ENCODE measurements at places on chromosomes 4 and X.

- no peak for DNase-seq
Measured at GRCh38 chr4:100508691-100509090, 9.1 kb downstream of the EMCN start.

DNA sequence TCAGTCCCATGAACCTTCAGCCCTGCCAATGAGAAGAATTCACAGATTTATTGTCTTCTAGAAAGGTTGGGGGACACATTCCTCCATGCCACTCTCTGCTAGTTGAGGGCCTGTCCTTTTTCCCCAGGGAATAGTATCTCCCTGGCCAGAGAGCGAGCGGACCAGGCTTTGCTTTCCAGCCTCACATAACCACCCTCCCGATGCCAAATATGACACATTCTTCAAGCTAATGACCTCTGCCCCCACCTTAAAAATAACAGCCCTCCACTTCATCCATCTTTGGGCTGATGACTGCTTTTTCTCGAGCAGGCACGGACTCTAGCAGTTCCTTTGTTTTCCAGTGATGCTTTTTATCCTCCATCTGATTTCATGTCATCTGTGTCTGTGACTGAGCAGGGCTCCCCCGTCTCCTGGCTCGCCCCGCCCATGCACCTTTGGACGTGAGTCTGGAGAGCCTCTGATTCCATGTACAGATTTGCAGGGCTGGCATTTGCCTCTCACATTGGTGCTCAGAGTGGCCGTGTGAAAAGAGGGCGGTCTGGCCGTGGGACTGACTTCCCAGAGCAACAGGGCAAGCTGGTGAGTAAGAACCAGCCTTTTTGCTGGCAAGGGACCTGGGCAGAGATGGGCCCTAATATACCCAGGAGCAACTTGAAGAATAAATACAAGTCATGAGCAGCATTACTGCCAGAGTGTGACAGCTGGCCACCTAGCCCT, 279.8 kb downstream of the BCOR start:
- no peak for DNase-seq

DNA sequence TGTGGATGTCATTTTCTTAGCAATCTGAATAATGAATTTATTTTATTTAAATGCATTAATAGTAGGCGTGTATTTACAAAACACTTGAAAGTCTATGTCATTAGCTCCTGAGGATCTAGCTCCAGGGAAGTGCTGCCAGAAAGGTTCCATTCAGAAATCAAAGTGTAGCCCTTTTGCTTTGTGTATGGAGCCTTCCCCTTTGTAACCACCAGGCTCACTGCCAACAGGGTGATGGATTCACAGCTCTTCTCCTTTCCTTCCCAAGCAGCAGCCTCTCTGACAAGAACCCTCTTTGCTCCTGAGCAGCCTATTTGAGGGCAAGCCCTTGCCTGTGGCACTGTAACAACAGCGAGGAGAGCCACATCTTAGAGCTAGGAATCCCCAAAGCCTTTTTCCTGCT, 286.0 kb upstream of the RASGEF1B start:
- DNase-seq: no peak

DNA sequence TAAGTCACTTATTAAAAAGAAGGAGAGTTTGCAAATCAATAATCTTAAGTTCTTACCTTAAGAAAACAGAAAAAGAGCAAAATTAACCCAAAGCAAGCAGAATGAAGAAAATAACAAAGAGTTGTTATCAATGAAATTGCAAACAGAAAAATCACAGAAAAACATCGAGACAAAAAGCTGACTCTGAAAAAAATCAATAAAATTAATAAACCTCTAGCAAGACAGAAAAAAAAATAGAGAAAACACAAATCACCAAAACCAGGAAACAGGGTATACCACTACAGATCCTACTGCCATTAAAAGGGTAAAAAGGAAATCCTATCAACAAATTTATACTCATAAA, 17.3 kb upstream of the RBM41 start:
- no peak for DNase-seq

DNA sequence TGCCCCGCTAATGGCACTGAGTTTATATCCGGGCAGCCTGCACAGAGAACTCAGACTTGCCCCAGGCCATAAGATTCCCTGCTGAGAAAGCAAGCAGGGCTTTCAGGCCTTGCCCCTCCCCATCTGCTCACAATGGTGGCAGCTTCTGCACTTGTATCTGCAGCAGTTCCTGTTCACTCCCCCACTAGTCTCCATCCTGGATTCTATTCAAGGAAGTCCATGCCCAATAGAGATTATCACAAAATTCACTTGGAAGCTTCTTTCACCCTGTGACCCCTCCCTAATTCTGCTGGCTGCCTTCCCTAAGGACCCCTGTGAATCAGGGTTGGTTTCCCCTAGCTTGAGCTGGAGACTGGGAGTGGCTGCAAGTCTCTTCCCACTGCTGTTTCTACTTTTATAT, 34.5 kb upstream of the UCP1 start:
- no peak for DNase-seq

DNA sequence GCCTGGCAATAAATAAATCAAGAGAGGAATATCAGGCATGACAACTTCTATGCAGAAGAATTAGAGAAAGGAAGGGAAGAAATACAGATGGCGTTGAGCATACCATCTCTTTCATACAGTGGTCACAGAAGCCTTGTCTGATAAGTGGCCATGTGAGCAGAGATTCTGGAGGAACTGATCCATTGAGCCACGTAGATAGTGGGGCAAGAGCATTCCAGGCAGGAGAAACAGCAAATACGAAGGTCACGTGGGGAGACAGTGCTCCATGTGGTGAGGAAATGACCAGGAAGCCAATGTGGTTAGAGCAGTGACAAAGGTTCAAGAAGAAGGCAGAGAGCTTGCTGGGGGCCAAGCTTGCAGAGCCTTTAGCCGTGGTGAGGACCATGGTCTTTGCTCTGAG, 226.7 kb upstream of the NOCT start:
- no peak for DNase-seq

GRCh38 chrX:44433556-44433955, 90.1 kb upstream of the EFHC2 start:
- DNase-seq: no peak

DNA sequence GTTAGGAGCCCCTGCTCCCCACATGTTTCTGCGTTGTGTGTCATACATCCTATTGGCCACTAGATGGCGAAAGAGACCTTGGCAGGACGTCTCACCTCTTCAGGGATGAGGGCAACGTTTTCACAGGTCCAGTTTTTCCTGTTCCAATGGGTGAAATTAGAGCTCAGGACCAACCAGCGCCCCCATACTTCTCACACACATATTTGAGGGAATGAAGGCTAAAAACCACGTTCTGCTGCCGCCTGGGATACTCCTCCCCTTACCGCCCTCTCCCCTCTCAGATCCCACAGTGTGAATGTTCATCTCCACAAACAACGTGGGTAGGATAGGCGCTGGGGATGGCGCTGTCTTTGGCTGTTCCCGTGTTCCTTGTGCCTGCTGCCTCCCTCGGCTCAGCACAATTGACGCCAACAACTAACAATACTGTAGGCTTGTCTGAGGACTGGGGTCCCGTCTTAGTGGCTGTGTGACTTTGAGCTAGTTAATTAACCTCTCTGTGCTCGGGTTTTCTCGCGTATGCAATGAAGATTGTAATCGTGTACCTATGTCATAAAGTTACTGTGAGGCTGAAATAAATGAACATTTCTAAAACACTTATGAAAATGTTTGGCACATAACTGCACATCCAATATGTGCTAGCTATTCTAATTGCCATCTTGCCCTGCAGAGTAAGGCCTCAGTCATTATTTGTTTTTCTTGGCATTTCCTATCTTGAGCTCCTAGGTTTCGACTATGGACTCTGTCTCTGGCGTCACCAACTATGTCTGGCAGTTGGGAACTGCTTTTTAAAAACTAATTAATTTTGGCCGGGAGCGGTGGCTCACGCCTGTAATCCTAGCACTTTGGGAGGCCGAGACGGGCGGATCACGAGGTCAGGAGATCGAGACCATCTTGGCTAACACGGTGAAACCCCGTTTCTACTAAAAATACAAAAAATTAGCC, 181.3 kb upstream of the STK26 start:
- no peak for DNase-seq

GRCh38 chr4:41155194-41155830, 59.0 kb downstream of the APBB2 start:
- DNase-seq: no peak

GRCh38 chr4:168813890-168814289, 196.2 kb downstream of the CBR4 start:
- no peak for DNase-seq

DNA sequence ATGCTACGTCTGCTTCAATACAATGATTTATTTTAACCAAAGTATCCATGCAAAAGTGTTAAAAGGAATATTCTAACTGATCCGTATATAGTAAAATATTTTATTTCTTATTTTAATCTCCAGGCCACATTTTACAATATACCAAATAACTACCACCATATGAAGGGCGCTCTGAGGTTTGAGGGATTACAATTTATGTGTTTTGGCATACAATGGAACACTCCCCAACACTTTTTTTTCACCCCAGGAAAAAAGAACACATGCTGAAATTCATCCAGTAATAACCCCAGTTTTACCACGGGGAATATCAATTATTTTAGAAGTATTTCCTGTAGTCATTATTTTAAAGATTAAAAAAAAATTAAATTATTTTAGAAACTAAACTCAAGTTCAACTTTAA, 65.4 kb downstream of the APBB2 start:
- no peak for DNase-seq

- DNase-seq: peak; percentile 17
Measured at GRCh38 chr4:110005461-110006056, 92.9 kb downstream of the EGF start.

DNA sequence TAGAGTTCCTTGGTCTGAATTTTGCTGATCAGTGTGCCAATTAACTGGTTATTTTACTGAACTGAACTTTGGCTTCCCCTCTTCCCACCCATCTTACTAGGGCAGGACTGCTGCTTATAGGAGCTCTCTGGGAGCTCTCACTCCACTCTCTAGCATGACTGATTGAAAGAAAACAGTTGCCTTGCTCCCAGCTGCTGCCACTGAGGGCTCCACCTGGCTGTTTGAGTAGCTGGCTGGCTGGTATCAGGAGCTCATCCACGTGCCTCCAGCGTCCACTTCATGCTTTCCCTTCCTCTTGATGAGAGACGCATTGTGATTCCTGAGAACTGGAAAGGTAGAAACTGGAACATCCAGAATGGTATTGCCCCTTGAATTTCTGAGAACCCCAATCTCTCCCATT, 73.0 kb upstream of the KLHL13 start:
- no peak for DNase-seq

- no peak for DNase-seq
Measured at GRCh38 chr4:109979920-109980717, 67.4 kb downstream of the EGF start.

DNA sequence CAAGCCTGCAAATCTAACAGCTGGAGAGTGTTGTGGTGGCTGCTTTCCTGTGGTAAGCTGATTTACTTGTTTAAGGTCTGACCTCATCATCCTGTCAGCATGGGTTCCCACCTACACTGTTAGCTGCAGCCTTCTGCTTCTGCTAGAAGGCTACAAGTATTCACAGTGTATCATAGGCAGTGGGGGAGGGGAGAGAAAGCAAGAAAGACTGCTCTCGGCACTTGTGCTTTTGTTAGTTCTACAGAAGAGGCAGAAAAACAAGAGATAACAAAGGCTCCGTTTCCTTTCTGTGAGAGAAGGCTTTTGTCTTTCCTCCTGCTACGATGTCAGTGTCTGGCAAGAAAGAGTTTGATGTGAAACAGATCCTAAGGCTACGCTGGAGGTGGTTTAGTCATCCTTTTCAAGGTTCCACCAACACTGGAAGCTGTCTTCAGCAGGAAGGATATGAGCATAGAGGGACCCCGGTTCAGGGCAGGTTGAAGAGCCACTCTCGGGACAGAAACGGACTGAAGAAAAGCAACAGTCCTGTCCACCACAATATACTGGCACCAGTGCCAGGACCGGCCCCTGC, at the start of gene KLHL4:
KLHL4 (plus strand) TSS at position 232 of the 571 bp plus-strand sequence; CDS start at position 324, 92 bp downstream.
- DNase-seq: peak; percentile 77

DNA sequence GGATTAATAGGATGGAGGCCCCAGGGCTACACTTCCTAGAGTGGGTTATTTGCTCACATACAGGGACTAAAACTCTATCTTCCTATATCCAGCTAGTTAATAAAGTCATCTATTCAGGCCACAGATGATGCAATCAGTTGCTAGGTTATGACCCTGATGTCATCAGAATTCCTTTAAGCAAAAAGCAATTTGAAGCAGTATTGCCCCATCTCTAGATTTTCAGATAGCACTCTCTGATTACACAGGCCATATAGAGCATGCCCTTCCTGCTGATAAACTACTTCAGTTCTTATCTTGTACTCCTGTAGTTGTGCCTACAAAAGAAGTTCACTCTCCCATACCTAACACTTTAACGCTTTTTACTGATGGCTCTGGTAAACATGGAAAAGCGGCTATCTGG, 84.8 kb downstream of the TMEM144 start:
- no peak for DNase-seq

DNA sequence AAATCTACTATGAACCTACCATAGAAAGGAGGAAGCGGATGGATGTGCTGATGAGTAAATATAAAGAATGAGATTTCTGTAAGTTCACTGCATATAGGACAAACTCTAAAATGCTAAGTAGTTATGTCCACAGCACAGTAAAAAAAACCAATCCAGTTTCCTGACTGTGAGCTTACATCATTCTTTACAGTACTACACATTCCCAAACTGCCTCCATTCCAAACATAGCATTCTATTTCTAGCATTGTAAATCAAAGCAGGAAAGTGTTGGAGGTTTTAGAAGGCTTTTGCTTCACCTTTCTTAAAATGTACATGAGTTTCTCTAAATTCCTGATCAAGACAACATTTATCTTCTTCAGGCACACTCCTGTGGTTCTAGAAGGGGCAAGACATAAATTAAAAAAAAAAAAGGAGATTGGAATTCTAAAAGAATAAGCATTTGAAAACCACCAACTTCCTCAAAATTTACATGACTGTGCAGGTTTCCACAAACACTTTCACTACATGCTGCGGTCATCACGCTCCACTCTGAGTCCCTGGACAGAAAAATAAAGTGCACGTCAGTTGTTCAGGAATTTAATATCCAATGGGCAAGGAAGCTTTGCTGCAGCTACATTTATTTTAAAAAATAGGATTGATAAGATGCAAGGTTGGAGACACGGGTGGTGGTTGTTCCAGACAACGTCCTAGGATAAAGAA, 297.6 kb upstream of the STS start:
- no peak for DNase-seq
